ENCODE measurements at places on chromosomes 7 and 10. TPM values are rescaled to one million over a fixed set of nuclear protein-coding genes. Genes with fewer than 3 reads are reported as not detected.

Gene GRB10
- polyA plus RNA-seq: 33.5 TPM

DNA sequence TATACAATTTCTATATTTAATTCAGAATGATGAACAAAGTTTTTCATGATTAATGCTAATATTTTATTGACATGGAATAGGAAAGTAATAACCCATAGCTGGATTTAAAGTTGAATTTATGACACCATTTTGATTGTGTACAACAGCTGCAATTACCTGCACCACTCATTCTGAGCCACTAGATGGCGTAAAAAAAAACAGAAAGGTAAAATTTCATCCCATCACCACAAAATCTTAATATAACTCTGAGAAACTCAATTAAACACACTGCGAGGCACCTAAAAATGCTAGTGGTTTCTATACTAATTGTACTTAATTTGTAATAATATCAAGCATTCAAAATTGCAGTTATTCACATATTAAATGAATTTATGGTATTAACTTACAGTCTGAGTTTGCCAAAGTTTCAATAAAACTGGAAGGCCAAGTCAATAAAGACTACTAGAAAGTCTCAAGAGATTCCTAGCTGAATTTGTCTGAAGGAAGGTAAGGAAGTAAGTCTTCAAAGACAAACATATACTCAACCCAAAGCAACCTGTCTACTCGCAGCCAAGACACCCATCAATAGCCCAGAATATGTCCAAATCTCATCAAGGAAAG lies 182.5 kb downstream of the SKAP2 start:
- DNase-seq: no peak

GRCh38 chr10:77120012-77120411 lies 517.6 kb downstream of the KCNMA1 start:
- DNase-seq: no peak

Gene ARHGEF35
- 28.7 TPM for polyA plus RNA-seq

DNA sequence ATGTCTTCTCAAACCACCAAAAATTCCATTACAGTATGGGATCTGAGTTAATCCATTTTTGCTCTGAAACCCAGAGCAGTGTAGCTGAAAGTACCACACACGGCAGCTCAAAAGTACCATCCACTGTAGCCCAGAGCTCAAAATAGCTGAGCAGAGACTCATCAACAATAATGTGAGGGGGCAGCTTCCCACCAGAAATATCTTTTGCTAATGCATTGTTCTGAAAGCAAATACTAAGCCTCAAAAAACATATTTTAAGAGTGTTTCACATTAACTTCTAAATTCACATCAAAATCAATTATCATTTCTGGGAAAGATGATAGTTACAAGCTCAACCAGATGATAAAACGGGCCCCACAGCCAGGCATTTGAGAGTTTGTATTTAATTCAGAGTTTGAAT lies 73.7 kb downstream of the ABLIM1 start:
- DNase-seq: no peak

DNA sequence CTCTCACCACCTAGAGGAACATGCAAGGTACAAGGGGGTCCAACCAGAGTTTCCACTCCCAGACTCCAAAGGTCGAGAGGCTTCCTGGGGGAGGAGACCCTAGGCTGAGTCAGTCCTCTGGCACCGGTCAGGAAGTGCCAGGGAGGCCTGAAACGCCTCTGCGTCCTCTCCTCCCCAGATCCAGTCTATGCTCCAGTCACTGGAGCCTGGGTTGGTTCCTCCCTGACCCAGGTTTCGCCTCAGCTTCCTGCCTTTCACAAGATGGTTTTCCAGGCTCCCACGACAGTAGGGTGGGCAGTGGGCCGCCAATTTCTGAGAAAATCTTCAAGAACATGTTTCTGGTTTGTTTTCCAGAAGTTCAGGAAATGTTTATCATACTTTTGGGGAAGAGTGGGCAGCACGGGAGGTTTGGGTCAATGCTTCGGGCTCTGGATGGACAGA lies 30.0 kb downstream of the DUSP5 start:
- DNase-seq: no peak

- DNase-seq: no peak
Measured at GRCh38 chr10:122151121-122151694, 119.9 kb upstream of the BTBD16 start.

GRCh38 chr10:125023255-125023654 lies 81.3 kb downstream of the ZRANB1 start:
- no peak for DNase-seq

All from right renal cortex interstitium (tissue), 3 donors.